Breast epithelium (tissue), 4 donors: ENCODE measurements at places on chromosomes 4 and X. TPM values are rescaled to one million over a fixed set of nuclear protein-coding genes. Genes with fewer than 3 reads are reported as not detected.

SFRP2 gene
- 6.9 TPM for total RNA-seq

UPF3B gene
- 7.5 TPM for total RNA-seq

DNA sequence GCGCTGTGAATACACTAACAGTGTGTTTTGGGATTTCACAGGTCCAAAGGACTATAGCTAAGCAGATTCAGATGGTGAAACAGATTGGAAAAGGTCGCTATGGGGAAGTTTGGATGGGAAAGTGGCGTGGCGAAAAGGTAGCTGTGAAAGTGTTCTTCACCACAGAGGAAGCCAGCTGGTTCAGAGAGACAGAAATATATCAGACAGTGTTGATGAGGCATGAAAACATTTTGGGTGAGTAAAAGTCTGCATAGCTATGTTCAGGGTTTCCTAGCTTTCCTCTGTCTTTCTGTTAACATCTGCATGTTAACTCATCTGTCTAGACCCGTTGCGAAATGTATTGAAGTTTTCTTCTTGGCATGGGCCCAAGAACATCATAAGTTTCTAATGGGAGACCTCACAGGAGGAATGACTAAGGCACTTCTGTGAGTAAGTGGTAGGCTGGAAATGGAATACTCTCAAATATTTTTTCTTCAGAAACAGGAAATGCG, 372.1 kb downstream of the BMPR1B start:
- H3K4me1 ChIP-seq, result no peaks in the 10 kb centered on the region
- H3K36me3 ChIP-seq, result no peaks in the 10 kb centered on the region
- H3K4me3 ChIP-seq, result no peak overlapping the region
- H3K27ac ChIP-seq, result no peak overlapping the region

CYLC1 gene
- not detected for total RNA-seq

PDZD4 gene
- 2.9 TPM for total RNA-seq

GAGE12J gene
- total RNA-seq, result not detected
